Stimulated activated CD4-positive, alpha-beta T cell treated with anti-CD3 and anti-CD28 coated beads, Interleukin-15, amount 100 ng/mL, for 24 hours (primary cell): ENCODE measurements at places on chromosomes 1 and 21.
A peak's percentile ranks its signal among the peaks of the same experiment; 100 is the strongest.

GRCh38 chr1:61202854-61203598 is 120.7 kb downstream of the NFIA start:
- DNase-seq: no peak

- DNase-seq: no peak
These were observed 3.0 kb downstream of the OLFM3 start for GRCh38 chr1:101993710-101994109.

DNA sequence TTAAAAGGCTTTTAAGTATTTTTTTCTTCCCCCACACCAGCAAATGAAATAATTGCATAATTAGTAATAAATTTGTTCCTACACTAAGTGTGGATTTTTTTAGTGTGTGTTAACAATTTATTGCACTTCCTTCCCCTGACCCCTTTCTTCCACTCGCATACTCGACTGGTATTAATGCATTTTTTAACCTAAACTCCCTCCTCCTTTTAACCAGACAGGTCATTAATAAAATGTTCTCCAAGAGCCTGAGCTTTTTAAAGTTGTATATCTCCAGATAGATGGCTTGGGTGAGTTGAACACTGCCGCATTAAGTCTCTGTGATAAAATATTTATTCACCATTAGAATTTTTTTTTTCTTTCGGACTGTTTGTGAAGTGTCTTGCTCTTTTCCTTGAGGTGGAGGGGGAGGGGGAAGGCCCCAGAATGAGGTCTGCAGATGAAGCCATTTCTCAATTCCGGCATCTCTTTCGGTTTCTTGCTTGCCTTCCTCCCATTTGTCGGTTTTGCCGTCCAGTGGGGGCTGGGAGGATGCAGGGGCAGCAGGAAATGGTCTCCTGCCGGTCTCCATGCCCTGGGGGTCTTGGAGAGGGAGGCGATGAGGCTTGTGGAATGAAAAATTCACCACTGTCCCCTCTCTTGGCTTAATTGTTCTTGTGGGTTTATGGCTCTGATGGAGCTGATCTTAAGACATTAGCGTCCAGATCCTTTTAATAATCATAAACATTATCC is 64.1 kb upstream of the ACTL8 start:
- DNase-seq: no peak

- DNase-seq: no peak
These were observed at the start of gene CACYBP for GRCh38 chr1:174999936-175000696. CACYBP (plus strand) TSS chr1:174999947; CDS start chr1:175000181, 234 bp downstream.

DNA sequence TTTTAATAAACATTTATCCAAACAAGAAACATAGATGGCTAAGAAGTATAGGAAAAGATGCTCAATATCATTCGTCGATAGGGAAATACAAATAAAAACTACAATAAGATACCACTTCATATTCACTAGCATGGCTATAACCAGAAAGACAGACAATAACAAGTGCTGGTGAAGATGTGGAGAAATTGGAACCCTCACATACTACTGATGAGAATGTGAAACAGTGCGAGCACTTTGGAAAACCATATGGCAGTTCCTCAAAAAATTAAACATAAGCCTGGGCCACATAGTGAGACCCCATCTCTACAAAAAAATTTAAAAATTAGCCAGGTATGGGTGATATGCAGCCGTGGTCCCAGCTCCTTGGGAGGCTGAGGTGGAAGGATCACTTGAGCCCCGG is 9.1 kb upstream of the TMEM54 start:
- DNase-seq: no peak

- no peak for DNase-seq
These were observed 8.9 kb upstream of the XPR1 start for GRCh38 chr1:180622658-180623508.

- DNase-seq: no peak
These were observed 28.4 kb downstream of the EXTL2 start for GRCh38 chr1:100866041-100866900.

GRCh38 chr1:230005040-230005439 is 62.0 kb upstream of the GALNT2 start:
- DNase-seq: no peak

DNA sequence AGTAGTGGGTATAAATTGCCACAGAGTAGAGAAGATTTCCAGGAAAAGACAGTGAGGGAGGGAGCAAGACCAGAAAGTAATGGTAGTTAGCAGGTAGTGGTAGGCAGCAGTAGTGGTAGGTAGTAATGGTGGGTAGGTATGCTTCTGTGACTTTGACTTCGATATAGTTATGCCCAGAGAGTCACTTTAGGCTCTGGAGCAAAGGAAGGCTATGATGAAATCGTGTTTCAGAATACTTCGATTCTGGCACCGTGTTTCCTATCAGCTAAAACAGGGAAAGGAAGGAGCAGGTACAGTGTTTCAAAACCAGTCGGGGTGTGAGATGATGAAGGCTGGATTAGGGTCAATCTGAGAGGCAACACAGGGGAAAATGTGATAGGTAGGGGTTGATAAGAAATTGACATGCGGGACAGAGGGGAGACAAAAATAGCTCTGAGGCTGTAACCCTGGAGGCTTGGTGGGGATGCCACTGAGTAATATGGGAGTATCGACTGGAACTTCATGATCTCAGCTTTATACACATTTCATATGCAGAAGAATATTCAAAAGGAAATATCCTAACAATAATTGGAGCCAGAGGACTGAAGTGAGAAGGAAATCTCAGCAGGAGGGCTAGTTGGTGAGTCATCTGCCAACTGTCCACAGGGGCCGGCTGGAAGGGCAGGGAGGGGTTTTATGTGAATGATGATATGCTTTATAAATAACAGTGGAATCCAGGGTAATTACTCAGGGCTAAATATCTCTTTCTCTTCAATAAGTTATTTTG is 25.2 kb upstream of the TRIM45 start:
- no peak for DNase-seq

GRCh38 chr1:229981736-229982135 is 85.3 kb upstream of the GALNT2 start:
- no peak for DNase-seq

GRCh38 chr1:210143465-210144062 is 89.0 kb upstream of the SERTAD4 start:
- DNase-seq: peak; percentile 72

- no peak for DNase-seq
These were observed 623.3 kb upstream of the NR5A2 start for GRCh38 chr1:199404191-199404590.

- no peak for DNase-seq
These were observed 350.2 kb downstream of the PLPP3 start for GRCh38 chr1:56229186-56229585.

DNA sequence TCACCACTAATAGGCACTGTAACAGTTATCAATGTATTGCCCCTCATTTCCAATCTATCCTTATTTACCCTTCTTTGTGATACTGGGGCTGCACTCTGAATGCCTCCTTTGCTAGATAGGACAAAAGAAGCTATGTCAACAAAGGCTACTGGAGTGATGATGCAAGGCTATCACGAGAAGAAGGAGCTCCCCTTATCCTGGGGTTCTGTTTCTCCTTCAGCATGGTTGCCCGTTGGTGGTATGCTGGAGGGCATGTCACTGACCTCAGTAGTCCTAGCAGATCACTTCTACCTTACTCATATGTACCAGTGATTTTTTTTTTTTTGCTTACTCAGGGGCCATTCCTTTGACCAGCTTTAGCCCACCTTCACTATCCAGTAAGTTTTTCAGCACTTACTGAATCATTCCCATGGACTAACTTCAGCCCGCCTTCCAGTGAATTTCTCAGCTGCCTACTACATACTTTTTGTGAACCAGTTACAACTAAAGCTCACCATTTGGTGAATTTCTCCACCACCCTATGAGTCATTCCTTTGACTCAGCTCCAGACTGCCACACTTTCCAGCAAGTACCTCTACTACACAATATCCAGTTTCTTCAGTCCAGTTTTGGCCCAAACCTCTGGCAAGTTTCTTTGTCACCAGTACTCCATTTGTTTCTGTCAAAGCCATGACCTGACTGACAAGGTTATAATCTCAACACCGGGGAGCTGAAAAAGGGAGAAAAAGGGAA is 944.5 kb downstream of the KCNT2 start:
- DNase-seq: no peak

DNA sequence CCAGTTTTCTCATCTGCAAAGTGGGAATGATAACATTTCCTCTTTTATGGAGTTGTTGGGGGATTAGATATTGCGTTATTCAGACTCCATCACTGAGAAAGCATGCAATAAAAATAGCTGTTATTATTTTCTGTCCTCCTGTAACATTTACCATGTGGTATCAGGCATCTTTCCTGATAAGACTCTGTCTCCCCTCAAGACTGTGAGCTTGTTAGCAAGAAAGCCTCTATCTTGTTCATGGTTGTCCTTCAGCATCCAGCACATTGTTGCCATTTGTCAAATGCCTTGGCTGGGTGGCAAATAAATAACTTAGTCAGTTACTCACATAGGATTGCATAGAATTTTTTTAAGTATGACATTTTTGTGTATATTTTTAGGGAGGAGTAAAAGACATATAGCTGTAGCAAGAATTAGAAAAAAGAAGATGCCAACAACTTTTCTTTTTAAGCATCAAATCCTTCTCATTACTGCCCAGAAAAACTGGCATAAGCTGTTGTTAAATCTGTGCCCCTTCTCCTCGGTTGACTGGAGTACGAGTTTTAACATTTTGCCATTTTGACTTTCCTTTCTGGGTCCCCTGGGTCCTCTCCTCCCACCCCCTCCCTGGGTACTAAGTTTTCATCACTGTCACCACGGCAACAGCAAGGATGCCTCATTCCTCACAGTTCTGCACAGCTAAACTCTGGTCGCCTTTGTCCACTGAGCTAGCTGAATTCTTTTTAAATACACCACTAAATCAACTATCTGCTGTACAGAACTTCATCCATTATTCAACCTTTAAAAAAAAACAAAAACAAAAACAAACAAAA is 1.0 kb upstream of the JAM2 start:
- no peak for DNase-seq

DNA sequence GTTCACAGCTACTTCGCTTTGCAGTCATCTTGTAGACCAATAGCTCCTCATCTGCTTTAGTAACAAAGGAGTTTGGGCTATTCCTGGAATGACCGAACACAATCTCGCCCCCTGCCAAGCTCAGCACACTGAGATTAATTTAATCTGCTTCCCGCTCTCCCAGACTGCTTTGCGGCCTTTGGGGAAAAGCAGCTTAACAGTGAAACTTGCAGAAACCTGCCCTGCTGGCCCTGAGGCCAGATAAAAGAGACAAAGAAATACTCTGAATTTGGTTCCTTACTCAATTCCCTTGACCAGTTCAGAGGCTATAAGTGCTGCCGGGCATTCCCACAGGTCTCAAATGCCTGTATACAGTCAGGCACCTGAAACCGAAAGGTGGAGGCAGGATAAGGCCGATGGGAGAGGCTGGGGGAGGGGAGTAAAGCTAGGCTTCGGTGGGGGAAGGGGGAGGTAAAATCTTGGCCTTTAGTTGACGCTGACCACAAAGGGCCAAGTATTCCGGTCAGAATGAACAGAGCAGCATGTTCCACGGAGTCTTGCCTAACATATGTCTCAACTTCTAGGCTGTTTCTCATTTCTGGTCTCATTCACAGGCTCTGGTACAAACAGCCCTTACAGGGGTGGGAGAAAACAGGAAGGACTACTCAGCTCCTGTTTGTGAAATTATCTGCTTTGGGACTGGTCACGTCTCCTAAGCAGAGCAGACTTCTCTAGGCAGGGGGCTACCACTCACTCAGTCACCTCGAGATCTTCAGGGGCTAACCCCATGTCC is 17.7 kb upstream of the A3GALT2 start:
- DNase-seq: no peak

GRCh38 chr21:45764792-45765191 is 121.3 kb downstream of the PCBP3 start:
- no peak for DNase-seq

- no peak for DNase-seq
These were observed 547.4 kb downstream of the LTN1 start for GRCh38 chr21:28445141-28445830.

- DNase-seq: no peak
These were observed 230.8 kb downstream of the BARHL2 start for GRCh38 chr1:90486134-90486824.

DNA sequence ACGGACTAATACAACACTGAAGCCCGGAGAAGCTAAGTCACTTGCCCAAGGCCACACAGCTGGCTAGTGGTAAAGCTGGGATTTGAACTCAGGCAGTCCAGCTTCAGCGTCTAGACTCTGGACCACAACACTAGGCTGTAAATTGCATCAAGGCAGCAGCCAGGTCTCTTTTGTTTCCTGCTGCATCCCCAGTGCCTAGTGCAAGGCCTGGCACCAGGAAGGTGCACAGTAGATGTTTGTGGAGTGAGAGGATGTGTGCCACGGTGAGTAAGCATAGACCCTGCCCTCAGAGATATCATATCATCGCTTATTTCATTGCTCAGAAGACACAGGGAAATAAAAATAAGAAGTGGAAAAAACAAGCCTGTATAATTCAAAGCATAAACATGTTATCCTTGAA is 40.9 kb downstream of the IGSF21 start:
- no peak for DNase-seq

GRCh38 chr21:43190544-43190943 is 21.7 kb downstream of the CRYAA start:
- DNase-seq: no peak

GRCh38 chr21:26487981-26488480 is 85.1 kb downstream of the CYYR1 start:
- DNase-seq: no peak

GRCh38 chr1:195439661-195440060 is 1168.6 kb downstream of the KCNT2 start:
- no peak for DNase-seq

DNA sequence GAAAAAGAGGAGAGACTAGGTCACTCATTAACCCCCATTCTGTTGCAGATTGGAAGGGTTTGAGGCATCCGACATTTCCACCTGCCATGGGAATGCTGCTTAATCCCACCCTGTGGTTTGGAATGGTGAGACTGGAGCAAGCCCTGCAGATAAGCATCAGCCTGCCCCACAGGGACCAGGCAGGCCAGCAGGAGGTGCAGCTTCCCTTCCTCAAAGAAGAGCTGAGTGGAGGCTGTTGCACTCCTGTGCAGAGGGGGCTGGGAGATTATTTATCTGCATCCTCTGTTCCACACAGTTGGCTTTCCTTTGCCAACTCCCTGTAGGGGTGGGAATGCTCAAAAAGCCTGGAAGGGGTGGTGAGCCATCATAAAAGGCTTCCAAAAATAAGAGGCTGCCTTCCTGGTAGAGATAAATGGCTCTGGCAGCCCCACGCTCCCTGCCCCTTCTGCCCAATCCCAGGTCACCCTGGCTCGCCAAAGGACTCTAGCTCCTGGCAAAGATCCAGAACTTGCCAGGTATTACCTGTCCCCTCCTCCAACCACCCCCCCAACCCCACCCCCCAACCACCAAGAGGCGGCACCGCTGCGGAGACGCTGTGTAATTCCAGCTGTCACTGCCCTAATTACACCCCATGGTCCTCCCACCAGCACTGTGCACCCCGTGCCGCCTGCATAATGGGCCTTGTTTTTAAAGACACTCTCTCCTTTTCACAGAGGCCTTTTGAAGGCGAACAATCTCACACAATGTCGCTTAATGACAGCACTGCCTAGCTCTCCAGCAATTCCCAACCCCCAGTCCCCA is 83.0 kb upstream of the ZC3H12A start:
- no peak for DNase-seq

- peak; percentile 73 for DNase-seq
These were observed 19.5 kb downstream of the UBASH3A start for GRCh38 chr21:42423197-42423675.
